ENCODE measurements at places on chromosomes 7 and 10. TPM values are rescaled to one million over a fixed set of nuclear protein-coding genes. Genes with fewer than 3 reads are reported as not detected.

The TMEM120A gene
- 104 TPM for total RNA-seq

The GPR85 gene
- total RNA-seq: not detected

The ECHDC3 gene
- total RNA-seq: 10.5 TPM

The OR2A42 gene
- not detected for total RNA-seq

The FAM131B gene
- total RNA-seq: 3.4 TPM

The CDHR3 gene
- 10.0 TPM for total RNA-seq

The HMX3 gene
- 1.2 TPM for total RNA-seq

The FRAT1 gene
- 6.9 TPM for total RNA-seq

The DNAH11 gene
- 0.73 TPM for total RNA-seq

The PRKRIP1 gene
- total RNA-seq: 16.0 TPM

The LRIT1 gene
- total RNA-seq: not detected

The CRYGN gene
- not detected for total RNA-seq

The CHST15 gene
- 11.6 TPM for total RNA-seq

The KDM7A gene
- 33.4 TPM for total RNA-seq

The RBP3 gene
- not detected for total RNA-seq

All from left colon (tissue), 2 donors.